ENCODE measurements at places on chromosomes 7 and 10.
A peak's percentile ranks its signal among the peaks of the same experiment; 100 is the strongest.

DNA sequence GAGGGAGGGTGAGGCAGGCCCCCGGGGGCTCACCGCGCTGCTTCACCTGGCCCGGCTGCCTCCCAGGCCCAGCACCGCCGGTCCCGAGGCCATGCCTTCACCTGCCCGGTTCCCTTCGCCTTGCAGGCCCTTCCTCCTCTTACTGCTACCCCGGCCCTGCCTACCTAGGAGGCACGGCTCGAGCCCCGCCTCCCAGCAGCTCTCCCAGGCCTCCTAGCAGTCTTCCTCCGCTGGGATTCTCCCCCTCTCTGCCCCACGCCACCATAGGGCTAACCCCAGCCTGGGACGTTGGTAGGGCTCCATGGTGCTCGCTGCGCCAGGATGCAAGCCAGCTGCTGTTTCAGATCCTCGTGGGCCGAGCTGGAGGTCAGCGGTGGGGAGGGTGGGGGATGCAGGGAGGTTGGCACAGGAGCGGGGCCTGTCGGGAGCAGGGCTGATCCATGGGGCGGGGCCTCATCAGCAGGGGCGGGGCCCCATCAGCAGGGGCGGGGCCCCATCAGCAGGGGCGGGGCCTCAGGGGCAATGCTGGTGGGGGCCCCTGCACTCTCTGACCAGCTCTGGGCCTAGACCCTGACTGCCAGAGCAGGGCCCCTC lies 63.3 kb downstream of the RASGEF1A start:
- H3K27me3 ChIP-seq, result no peaks in the 10 kb centered on the region
- no peak overlapping the region for H3K27ac ChIP-seq
- peak overlapping the region; percentile 21 for H3K4me3 ChIP-seq
- H3K4me1 ChIP-seq, result peaks cover 9% of the 10 kb centered on the region
- DNase-seq, result peak; percentile 12
- H3K36me3 ChIP-seq, result no peaks in the 10 kb centered on the region

DNA sequence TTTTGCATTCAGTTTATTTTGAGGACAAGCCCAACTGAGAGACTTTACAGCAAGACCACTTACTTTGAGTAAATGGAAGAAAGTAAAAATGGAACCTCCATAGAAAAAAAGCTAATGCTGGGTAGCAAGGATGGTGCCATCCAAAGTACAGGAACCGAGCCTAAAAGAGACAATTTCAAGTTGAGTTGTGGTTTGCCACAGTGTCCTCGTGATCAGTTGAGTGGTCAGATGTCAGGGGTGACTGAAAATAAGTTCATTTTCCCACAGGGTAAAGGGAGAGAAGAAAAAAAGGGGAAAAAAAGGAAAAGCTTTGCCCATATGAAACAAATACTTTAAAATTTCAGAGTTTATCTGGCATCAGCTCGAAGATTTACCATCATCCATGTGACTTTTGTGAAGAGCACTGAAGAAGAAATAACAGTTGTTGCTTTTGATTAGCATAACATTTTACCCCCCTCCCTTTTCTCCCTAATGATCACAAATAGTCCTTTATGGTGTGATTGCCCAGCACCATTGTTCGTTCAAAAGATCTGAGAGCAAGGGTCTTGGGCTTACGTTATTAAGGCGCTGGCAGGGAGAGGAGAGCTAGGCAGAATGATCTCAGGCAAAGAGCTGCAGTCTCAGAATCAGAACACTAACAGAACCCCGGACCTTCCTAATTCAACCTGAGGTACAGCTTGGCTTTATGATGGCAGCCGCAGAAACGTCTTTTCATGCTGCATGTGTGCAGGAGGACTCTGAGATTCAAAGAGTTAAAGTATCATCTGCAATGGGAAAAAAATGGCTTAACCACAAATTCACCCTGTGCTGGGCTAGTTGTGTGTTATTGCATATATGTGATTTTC lies 338.1 kb downstream of the RNLS start:
- H3K27ac ChIP-seq, result no peak overlapping the region
- H3K27me3 ChIP-seq, result no peaks in the 10 kb centered on the region
- no peak overlapping the region for H3K4me3 ChIP-seq
- no peak for DNase-seq

- no peaks in the 10 kb centered on the region for H3K36me3 ChIP-seq
- no peaks in the 10 kb centered on the region for H3K4me1 ChIP-seq
- DNase-seq, result no peak
- H3K4me3 ChIP-seq, result no peak overlapping the region
These were observed 184.5 kb upstream of the PHF14 start for GRCh38 chr7:10789170-10789569.

DNA sequence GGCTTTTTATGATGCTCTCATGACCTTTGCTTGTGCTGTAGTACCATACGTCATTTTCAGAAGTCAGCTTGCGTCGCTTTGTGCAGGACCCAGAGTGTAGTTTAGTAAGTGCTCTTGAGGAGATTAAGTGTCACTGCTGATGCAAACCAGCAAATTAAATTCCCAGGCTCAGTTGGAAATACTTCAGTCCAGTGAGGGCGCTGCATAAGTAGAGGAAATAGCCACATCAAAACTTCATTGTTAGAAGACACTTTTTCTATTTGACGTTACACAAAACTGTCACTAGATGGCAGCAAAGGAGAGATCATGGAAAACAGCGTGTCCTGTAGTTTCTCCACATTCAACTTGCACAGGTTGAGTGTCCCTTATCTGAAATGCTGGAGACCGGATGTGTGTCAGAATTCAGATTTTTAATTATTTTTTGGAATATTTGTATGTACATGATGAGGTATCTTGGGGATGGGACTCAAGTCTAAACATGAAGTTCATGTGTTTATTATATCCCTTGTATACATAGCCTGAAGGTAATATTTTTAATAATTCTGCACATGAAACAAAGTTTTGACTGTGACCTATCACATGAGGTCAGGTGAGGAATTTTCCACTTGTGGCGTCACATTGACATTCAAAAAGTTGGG lies 7.9 kb downstream of the ZNF22 start:
- peaks cover 2% of the 10 kb centered on the region for H3K36me3 ChIP-seq
- H3K4me3 ChIP-seq, result no peak overlapping the region
- DNase-seq, result no peak
- H3K27ac ChIP-seq, result no peak overlapping the region
- H3K4me1 ChIP-seq, result peaks cover 5% of the 10 kb centered on the region

- no peaks in the 10 kb centered on the region for H3K36me3 ChIP-seq
- no peak for DNase-seq
- H3K27me3 ChIP-seq, result no peaks in the 10 kb centered on the region
- H3K4me3 ChIP-seq, result no peak overlapping the region
- peaks cover 8% of the 10 kb centered on the region for H3K4me1 ChIP-seq
These were observed 30.9 kb downstream of the DNAJC1 start for GRCh38 chr10:21972584-21972983.
